ENCODE measurements at places on chromosomes 11 and 22.

DNA sequence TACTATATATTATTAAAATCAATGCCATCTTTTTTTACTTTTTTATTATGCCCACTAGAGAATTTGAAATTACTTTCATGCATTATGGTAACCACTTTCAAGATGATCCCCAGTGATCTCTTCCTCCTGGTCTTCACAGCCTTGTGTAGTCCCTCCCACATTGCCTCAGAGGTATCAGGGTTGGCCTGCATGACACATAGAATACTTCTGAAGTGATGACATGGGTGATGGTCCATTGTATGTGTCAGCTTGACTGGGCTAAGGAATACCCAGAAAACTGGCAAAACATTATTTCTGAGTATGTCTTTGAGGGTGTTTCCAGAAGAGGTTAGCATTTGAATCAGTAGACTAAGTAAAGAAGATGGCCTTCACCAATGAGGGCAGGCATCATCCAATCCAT, 14.2 kb upstream of the ISX start:
- DNase-seq, result peak; percentile 39

DNA sequence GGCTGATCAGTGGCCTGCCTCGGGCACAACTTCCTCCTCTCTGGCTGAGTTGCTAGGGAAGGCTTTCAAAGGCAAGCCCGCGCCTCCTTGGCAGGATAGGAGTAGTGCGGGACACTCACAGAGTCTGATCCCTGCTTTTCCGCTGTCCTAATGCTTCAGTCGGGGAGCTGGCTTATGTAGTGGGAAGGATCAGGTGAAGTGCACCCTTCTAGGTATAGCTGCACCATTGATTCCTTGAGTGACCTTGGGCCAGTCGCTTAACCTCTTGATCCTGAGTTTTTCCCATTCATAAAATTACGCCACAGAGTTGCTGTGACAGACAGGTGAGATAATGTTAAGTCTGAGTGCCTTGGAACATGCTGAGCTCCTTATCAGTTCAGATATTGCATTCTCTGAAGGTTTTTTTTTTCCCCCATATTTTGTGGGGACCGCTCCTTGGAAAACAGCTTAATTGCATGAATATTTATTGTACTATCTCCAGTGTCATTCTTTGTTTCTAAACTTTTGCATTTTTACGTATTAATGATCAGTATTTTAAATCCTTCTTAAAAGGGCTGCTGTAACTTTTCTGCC, 961 bp downstream of the IPO7 start:
- no peak for DNase-seq

- DNase-seq, result no peak
Observed at GRCh38 chr22:25482091-25482760, 82.2 kb upstream of the GRK3 start.

DNA sequence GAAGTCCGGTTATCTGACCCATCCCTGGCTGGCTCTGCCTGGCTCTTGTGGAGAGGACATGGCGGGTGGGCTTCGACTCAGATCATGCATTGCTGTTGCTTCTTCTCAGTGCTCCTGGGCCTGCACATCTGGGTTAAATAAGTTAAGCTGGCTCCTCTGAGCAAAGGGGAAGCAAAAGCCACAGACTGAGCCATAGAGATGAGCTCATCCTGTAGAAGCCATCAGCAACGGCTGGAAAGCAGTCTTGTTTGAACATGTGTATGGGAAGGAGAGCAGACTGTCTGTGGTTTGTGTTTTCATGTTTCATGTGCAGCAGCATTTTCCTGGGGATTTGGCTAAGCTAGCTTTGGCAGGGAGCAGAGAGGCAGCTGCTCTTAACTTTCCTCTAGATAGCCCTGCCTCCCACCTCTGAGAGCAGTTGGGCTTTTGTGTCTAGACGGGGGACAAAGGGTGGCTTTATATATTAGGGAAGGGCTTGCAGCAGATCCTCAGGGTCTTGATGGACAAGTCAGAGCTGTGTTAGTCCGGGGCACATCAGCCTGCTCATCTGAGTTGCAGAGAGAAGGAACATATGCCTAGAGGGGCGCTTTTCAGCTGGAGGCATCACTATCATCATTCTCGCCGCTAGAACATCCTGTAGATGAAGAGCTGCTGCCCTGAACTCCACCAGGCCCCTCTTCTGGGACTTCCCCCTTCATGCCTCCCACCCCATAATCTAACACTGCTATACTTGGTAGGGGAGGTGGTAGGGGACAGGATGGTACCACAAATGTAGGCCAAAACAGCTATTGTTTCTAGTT, 14.9 kb downstream of the DCPS start:
- DNase-seq, result peak; percentile 38

DNA sequence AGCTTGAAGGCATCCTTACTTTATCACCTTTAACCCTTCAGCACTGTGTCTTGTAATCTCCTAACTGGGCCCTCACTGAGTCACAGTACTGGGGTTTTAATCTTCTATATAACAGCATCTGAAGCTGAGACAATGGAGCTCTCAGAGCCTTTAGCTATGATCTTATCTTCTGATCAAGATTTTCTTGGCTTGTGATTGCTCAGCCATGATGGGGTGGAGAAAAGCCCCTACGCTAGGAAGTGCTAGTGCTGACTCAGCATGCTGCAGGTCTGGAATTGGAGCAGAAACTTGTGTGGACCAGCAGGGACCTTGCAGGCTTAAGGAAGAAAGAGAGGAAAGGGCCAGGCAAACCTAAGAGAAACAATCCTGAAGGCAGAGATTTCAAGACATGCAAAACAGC, 71.7 kb upstream of the EED start:
- DNase-seq, result no peak

- no peak for DNase-seq
Observed at GRCh38 chr11:82682003-82682751, 51.5 kb downstream of the FAM181B start.

DNA sequence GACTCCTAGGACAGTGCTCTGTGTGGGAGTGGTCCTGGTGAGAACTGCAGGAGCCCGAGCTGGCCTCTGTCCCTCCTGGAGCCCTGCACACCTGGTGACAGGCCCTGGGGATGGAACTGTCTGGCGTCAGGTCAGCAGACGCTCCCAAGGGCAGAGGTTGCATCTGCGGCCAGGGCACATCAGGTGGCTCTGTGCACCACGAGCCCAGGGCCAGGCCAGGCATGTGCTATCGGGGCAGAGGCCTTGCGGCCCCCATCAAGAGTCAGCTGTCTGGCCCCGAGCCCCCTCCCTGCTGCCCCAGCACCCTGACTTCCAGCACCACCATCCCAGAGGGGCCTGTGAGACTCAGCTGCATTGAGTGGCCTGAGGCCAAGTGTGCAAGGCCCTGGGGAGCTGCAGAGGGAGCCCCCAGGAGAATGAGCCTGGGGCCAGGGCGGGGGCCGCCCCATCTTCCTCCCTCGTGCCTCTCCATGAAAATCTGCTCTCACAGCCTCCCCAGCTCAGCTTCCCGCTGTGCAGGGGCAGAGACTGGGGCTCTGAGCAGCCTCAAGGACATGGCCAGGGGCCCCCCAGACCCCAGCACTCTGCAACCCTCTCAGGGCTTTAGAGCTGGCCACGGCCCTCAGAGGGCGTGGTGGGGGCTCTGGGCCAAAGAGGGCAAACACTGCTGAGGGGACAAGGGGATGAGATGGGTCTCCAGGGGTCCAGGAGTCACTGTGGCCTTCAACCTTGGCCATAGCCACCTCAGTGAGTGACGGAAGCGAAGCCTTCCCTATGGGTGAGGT, 56.4 kb downstream of the RTL6 start:
- no peak for DNase-seq

- no peak for DNase-seq
Observed at GRCh38 chr11:5992150-5992549, 5.4 kb upstream of the OR52L1 start.

DNA sequence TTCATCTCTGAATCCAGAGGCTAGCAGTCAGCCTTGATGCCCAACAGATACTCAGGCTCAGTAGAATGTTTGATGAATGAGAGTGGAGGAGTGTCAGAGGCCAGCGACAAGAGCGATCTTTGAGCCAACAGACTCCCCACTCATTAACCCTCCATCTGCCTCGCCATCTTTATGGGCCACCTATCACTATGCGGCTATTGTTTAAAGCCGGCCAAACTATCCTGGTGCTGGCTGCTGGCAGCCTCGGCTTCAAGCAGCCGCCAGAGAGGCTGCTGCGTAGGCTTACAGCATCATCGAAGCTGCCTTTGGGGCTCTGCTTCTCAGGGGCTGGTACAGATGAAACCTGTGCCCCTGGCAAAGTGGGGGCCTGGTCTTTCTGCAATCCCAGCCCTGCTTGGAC, 525.6 kb downstream of the INSC start:
- no peak for DNase-seq

GRCh38 chr11:9703280-9703679, 39.4 kb downstream of the SWAP70 start:
- DNase-seq, result no peak

DNA sequence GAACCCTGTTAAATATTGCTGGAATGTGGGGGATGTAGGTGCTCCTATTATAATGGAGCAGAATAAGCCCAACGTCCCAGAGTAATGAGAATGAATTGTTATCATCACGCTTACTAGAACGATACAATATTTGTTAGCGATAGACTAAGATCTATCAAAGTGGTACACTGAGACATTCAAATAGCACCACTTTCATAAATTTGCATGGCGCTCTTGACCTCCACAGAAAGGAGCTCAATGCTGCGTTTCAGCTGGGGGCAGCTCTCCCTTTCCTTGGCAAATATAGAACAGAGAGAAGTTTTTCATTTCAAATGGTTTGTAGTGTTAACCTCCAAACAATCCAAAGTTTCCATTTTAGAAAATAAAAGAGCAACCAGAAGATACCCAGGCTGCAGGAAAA, 38.2 kb upstream of the BLID start:
- DNase-seq, result no peak

DNA sequence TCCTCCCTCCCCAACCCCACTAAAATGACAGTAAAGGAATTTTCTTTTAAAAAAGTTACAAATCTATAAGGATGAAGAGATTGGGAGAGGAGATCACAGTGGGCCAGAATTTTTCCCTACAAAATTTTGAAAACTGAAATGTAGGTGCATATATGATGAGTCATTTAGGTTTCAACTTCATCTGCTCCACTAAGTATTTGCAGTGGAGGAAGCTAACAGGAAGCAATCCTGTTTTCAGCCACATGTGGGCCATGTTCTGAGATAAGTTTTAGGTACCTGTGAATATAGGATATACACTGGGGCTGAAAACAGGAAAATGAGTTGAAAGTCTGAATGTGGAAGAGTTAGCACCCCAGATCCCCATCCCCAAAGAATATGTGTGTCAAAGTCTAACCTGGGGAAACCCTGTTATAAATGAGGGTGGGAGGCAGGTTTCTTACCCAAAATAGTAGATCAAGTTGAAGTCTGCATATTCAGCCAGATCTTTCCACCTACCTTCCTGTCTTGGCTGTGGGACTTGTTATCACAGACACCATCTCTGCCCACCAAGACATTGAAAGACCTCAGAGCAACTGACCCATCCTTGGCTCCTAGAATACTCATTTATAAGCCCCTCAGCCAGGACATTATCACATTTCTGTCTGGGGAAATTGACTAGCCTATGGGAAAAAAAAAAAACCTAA, 87.3 kb downstream of the PACS1 start:
- no peak for DNase-seq

- peak; percentile 5 for DNase-seq
Observed at GRCh38 chr11:19903620-19904069, 191.0 kb downstream of the NAV2 start.

GRCh38 chr11:47967577-47968525, 12.5 kb upstream of the PTPRJ start:
- no peak for DNase-seq

DNA sequence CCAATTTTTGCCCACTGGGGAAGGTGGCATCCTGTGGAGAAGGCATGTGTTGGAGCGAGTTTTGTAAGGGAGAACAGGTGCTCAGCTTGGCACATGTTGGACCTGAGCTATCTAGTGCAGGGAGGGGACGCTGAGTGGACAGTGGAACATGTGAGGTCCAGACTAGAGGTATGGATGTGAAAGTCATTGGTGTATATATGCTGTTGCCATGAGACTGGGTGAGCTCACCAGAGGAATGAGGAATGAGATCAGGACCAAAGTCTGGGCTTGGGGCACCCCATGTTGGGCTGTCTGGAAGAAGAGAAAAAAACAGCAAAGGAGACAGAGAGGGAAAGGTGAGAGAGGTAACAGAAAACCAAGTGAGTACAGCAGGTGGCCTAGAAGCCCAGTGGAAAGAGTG, 12.3 kb upstream of the SYT7 start:
- DNase-seq, result no peak

DNA sequence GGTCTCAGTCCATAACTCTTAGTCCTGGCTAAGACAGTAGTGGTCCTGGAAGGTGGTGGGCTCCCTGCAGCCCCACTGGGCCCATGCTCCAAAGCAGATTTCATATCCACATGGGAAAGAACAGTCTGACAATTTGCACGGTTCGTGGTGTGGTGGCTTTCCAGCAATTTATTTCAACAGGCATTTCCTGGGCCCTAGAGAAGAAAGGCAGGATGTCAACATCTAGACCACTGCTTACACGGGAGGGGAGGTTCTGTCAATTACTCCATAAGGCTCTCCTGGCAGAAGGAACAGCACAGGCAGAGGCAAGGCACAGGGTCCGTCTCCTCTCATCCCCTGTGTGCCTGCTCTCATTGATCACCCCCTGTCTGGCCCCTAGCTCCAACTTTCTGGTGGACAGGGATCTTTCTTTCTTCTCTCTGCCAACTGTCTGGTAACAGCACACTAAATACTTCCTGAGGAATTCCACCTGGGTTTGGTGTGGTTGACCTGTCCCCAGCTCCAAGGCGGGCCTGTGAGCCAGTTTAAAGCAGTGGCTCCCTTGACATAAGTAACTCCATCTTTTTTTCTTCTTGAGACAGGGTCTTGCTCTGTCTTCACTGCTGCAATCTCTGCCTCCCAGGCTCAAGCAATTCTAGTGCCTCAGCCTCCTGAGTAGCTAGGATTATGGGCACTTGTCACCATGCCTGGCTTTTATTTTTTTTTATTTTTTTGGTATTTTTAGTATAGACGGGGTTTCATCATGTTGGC, 5.1 kb upstream of the A4GALT start:
- DNase-seq, result no peak

DNA sequence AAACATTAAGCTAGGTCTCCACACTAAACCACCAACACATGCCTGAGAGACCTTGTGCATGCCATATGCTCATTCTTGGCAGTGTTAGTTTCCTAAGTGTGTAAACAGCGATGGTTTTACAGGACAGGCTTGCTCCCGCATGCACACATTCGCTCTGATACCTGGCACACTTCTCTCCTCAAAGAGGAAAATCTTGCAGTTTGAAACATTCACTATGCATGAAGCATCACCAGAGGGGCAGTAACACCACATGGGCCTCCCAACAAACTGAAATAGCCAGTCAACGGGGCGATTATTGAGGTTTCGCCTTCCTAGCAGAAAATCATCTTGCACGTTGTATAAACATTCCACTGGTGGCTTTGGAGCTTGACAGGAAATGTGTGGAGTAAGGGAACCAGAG, 52.6 kb downstream of the ABTB2 start:
- no peak for DNase-seq

GRCh38 chr11:44752713-44753112, 26.0 kb downstream of the TSPAN18 start:
- DNase-seq, result no peak
